ENCODE measurements at places on chromosomes 11 and 22.
A peak's percentile ranks its signal among the peaks of the same experiment; 100 is the strongest.

- H3K27me3 ChIP-seq, result peaks cover 14% of the 10 kb centered on the region
- no peak for DNase-seq
- H3K36me3 ChIP-seq, result no peaks in the 10 kb centered on the region
- no peak overlapping the region for H3K27ac ChIP-seq
Observed at GRCh38 chr11:2128130-2128510, 11.1 kb downstream of the IGF2 start.

- DNase-seq, result no peak
- no peak overlapping the region for H3K4me3 ChIP-seq
- H3K27me3 ChIP-seq, result no peaks in the 10 kb centered on the region
- H3K36me3 ChIP-seq, result no peaks in the 10 kb centered on the region
- H3K4me1 ChIP-seq, result no peaks in the 10 kb centered on the region
Observed at GRCh38 chr11:29321293-29322132, 695.3 kb downstream of the KCNA4 start.

DNA sequence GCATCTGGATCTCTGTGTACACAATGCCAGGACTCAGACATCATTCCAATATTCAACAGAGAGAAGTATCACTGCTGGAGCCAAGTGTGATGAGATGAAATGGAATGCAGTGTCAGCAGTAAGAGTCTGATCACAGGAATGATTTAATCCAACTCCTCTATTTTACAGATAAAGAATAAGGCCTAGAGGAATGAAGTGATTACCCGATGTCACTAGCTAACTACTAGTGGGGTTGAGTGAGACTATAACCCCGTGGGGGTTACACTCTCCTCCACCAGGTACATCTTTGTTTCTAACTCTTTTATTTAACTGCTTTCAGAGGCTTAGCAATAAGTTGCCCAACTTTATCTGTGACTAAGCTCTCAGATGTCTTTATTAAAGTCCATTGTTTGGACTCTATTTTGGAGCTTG, 94.2 kb upstream of the FAT3 start:
- no peaks in the 10 kb centered on the region for H3K27me3 ChIP-seq
- H3K4me1 ChIP-seq, result no peaks in the 10 kb centered on the region
- no peak overlapping the region for H3K4me3 ChIP-seq
- no peak overlapping the region for H3K27ac ChIP-seq
- H3K36me3 ChIP-seq, result no peaks in the 10 kb centered on the region
- no peak for DNase-seq

DNA sequence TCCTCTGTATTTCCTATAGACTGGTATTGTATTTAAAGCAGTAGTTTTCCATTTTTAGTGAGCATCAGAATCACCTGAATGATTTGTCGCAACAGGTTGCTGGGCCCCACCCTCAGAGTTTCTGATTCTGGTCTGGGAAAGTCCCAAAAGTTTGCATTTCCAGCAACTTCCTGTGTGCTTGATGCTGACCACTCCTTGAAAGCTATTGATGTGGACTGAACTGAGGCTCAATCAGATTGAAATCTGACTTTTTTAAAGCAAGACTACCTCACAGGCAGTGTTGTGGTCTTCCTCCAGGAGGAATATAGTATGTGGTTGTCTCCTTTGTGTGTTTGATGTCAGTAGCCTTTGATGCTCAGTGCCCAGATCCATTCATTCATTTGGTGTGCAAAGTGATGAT, 17.2 kb upstream of the MPZL2 start:
- H3K27me3 ChIP-seq, result no peaks in the 10 kb centered on the region
- H3K4me3 ChIP-seq, result peak overlapping the region; percentile 8
- peaks cover 40% of the 10 kb centered on the region for H3K4me1 ChIP-seq
- no peaks in the 10 kb centered on the region for H3K36me3 ChIP-seq
- peak overlapping the region; percentile 8 for H3K27ac ChIP-seq
- peak; percentile 77 for DNase-seq

DNA sequence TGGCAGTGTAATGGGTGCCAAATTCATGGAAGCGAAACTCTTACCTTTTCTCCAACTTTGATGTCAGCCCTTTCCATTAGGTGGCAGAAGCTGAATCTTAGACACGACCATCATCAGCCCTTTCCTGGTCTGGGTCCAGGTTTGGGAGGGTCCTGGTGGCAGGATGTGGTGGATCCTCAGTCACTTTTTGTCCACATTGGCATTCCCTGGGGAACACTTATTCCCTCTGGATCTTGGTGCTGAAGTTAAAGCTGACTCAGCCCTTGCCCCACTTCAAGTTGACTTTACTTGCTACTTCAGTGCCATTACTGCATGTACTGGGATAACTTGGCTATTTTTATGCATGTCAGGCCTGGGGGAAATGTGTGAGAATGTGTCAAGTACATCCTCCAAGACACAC, 16.6 kb upstream of the NTM start:
- no peaks in the 10 kb centered on the region for H3K27me3 ChIP-seq
- H3K36me3 ChIP-seq, result no peaks in the 10 kb centered on the region
- H3K4me3 ChIP-seq, result no peak overlapping the region
- H3K4me1 ChIP-seq, result no peaks in the 10 kb centered on the region
- H3K27ac ChIP-seq, result no peak overlapping the region

- H3K4me3 ChIP-seq, result no peak overlapping the region
- no peak for DNase-seq
- no peaks in the 10 kb centered on the region for H3K36me3 ChIP-seq
- no peak overlapping the region for H3K27ac ChIP-seq
- no peaks in the 10 kb centered on the region for H3K27me3 ChIP-seq
Observed at GRCh38 chr11:107183953-107184352, 165.7 kb upstream of the GUCY1A2 start.

- DNase-seq, result no peak
- H3K4me1 ChIP-seq, result no peaks in the 10 kb centered on the region
- H3K27ac ChIP-seq, result no peak overlapping the region
Observed at GRCh38 chr11:133697603-133698180, 147.6 kb downstream of the SPATA19 start.

DNA sequence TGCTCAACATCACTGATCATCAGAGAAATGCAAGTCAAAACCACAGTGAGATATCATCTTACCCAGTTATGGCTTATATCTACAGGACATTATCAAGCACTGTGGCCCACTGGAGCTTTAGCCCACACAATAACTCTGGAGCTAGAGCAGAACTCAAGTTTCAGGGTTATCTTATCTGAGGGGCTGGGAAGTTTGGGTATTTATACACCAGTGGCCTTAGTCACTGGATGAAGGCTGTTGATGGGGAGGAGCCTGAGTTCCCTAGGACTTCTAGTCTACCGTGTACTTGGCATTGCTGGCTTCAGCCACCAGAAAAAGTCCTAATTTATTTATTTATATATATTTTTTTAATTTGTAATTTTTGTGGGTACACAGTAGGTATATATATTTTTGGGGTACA, 19.3 kb downstream of the HSD17B12 start:
- peaks cover 35% of the 10 kb centered on the region for H3K36me3 ChIP-seq
- no peaks in the 10 kb centered on the region for H3K4me1 ChIP-seq
- no peak for DNase-seq
- H3K27me3 ChIP-seq, result no peaks in the 10 kb centered on the region
- no peak overlapping the region for H3K27ac ChIP-seq

- no peak for DNase-seq
- H3K27ac ChIP-seq, result no peak overlapping the region
- no peaks in the 10 kb centered on the region for H3K4me1 ChIP-seq
- no peak overlapping the region for H3K4me3 ChIP-seq
- no peaks in the 10 kb centered on the region for H3K36me3 ChIP-seq
Observed at GRCh38 chr11:19849947-19850593, 137.4 kb downstream of the NAV2 start.

GRCh38 chr22:22122348-22123117, 122.1 kb upstream of the VPREB1 start:
- no peaks in the 10 kb centered on the region for H3K4me1 ChIP-seq
- no peak overlapping the region for H3K4me3 ChIP-seq
- no peak for DNase-seq
- no peaks in the 10 kb centered on the region for H3K36me3 ChIP-seq
- H3K27me3 ChIP-seq, result peaks cover 37% of the 10 kb centered on the region
- H3K27ac ChIP-seq, result no peak overlapping the region

DNA sequence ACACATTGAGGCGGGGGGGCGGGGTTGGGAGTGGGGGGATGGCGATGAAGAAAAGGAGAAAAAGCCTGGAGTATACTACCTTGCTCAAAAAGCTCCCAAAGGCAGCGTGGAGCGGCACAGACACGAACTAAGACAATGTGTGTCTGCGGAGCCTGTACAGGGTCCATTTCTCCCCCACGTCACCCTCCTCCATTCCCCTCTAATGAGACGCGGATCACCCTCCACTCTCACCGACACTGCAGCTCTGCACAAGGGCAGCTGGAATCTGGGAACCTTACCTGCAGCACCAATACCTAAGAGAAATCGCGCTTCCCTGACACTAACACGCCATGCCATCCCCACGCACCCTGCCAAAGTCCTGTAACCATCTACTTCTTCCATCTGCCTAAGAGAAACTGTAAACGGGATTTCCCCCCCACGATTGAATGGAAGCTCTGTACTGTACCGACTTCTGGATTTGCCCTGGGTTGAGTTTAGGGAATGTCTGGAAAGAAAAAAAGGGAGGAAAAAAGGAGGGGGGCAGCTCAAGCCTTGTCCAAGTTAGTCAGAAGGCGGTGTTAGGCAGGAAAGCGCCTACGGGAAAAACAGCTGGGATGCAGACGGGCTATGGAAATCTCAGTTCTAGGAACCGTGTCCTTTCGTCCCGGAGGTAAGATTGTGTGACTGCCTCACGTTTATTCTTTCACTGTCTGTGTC, 125.7 kb upstream of the C11orf58 start:
- DNase-seq, result no peak
- peaks cover 50% of the 10 kb centered on the region for H3K27me3 ChIP-seq
- H3K27ac ChIP-seq, result no peak overlapping the region
- H3K4me3 ChIP-seq, result peak overlapping the region; percentile 76

GRCh38 chr11:15988693-15989231, 367.6 kb downstream of the SOX6 start:
- no peaks in the 10 kb centered on the region for H3K4me1 ChIP-seq
- DNase-seq, result no peak
- no peaks in the 10 kb centered on the region for H3K36me3 ChIP-seq
- no peaks in the 10 kb centered on the region for H3K27me3 ChIP-seq
- H3K27ac ChIP-seq, result no peak overlapping the region

DNA sequence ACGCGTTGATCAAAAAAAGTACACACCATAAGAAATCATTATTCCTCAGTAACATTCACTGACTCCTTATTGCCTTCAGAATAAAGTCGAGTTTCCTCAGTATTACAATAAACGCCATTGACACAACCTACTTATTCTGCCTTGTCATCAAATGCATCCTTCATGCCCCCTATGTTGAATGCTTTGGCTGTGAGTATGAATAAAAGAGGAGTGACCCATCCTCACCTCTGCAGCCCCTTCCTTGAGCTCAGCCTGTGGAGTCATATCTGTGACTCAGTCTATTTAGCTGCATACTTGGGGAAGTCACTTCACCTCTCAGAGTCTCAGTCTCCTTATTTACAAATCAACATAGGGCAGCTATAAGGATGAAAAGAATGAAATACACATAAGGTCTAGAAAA, 65.1 kb downstream of the USP35 start:
- H3K27ac ChIP-seq, result no peak overlapping the region
- H3K27me3 ChIP-seq, result no peaks in the 10 kb centered on the region
- H3K36me3 ChIP-seq, result peaks cover 21% of the 10 kb centered on the region

- H3K4me1 ChIP-seq, result no peaks in the 10 kb centered on the region
- no peaks in the 10 kb centered on the region for H3K27me3 ChIP-seq
- no peak overlapping the region for H3K27ac ChIP-seq
- no peaks in the 10 kb centered on the region for H3K36me3 ChIP-seq
- no peak for DNase-seq
Observed at GRCh38 chr11:100731471-100731870, 44.4 kb downstream of the ARHGAP42 start.

DNA sequence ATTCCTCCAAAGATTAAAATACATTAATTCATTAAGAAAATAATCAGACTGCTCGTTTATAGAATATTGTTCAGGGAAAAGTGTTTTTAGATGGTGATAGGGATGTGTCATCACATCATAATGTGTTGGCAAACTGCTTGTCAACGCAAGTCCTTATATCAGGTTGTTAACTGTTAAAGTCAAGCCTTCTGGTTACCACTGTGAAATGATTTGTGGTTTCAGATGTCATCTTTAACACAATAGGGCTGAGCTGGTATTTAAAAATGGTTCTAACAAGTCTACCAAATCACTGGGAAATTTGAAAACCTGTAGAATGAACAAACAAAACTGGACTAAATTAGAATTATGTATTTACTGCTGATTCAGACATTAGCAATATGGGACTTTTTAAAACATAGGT, 2.4 kb upstream of the MMP13 start:
- no peak overlapping the region for H3K27ac ChIP-seq
- no peaks in the 10 kb centered on the region for H3K4me1 ChIP-seq
- DNase-seq, result no peak
- H3K36me3 ChIP-seq, result no peaks in the 10 kb centered on the region

DNA sequence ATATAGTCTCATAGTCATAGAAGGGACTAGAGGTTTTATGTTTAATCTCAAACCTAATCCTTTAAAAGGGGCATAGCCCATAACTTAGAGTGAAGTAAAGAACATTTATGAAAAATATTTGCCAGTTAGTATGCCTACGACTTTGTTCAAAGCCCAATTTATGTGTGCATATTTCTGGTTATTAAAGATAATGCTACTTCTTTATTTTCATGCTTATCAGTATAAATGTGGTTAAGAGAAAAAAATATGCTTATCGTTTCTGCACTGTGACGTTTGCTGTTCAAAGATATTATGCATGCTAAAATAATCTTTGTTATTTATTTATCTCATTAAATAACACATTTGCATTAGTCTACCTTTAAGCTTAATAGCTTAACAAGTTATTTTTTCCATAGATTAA, 343.9 kb downstream of the DYNC2H1 start:
- H3K36me3 ChIP-seq, result no peaks in the 10 kb centered on the region
- H3K4me1 ChIP-seq, result no peaks in the 10 kb centered on the region
- H3K27me3 ChIP-seq, result no peaks in the 10 kb centered on the region
- DNase-seq, result no peak
- H3K4me3 ChIP-seq, result no peak overlapping the region

DNA sequence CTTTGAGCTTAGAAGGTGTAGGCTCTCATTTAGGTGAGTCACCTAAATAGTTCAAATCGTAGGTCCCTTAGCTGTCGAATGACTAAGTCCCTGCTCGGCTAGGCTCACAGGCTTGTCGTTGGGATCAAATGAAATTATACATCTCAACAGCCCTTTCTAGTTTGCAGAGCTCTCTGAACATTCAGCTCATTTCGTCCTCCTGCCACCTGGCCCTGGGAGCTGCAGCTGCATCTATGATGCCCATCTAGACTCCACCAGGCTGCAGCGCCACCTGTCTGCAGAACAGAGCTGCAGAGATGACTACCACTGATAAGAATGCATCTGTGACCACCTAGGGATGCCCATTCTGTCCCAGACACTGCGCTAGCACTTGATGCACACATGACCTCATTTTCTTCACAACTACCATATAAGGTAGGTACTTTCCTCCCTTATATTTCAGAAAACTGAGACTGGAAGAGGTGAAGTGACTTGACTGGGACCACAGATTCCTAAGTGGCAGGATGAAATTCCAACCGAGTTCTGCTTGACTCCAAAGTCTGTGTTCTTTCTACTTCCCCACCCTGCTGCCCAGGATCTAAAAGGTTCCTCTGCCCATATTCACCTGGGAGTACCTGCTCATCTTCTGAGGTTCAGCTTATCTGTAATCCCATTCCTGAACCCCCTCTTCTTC, 141.1 kb upstream of the NARS2 start:
- H3K4me3 ChIP-seq, result no peak overlapping the region
- no peaks in the 10 kb centered on the region for H3K36me3 ChIP-seq
- H3K4me1 ChIP-seq, result no peaks in the 10 kb centered on the region
- DNase-seq, result peak; percentile 80
- peaks cover 6% of the 10 kb centered on the region for H3K27me3 ChIP-seq
- H3K27ac ChIP-seq, result no peak overlapping the region

- peak overlapping the region; percentile 66 for H3K4me3 ChIP-seq
- H3K4me1 ChIP-seq, result peaks cover 47% of the 10 kb centered on the region
- H3K27me3 ChIP-seq, result no peaks in the 10 kb centered on the region
- peaks cover 12% of the 10 kb centered on the region for H3K36me3 ChIP-seq
Observed at GRCh38 chr11:95557376-95557775, 232.2 kb downstream of the FAM76B start.

Measured in activated CD4-positive, alpha-beta T cell treated with anti-CD3 and anti-CD28 coated beads, Interleukin-2, amount 10 ng/mL, durations not matched to agents 24 days and 14 days (primary cell).